ENCODE measurements at places on chromosomes 6 and 20.

- DNase-seq = no peak
Measured at GRCh38 chr6:84498905-84499304, 265.5 kb downstream of the TBX18 start.

- no peak for DNase-seq
Measured at GRCh38 chr20:33267701-33268100, 15.3 kb upstream of the BPIFB1 start.

DNA sequence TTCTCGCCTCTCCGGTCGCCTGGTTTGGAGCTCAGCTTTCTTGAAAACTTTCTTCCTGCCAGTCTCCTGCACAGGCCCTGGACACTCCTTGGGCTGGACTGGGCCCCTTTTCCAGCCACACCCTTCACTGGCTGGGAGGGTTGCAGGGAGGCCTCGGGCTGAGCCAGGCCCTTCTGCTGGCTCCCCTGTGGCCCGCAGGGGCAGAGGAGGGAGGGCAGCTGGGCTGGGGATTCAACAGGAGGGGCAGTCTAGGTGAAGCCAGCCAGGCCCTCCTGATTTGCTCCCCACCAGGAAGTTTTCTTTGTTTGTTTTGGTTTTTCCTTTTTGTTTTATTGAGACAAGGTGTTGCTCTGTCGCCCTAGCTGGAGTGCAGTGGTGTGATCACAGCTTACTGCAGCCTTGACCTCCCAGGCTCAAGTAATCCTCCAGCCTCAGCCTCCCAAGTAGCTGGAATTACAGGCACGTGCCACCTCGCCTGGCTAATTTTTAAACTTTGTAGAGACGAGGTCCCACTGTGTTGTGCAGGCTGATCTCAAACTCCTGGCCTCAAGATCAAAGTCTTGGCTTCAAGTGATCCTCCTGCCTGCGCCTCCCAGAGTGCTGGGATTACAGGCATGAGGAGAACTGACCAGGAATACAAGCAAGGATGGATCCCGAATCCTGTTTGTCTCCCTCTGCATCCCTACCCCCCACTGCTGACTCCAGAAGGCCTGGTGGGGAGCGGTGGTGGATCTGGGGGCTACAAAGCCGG is 23.5 kb upstream of the CDH22 start:
- DNase-seq = no peak

DNA sequence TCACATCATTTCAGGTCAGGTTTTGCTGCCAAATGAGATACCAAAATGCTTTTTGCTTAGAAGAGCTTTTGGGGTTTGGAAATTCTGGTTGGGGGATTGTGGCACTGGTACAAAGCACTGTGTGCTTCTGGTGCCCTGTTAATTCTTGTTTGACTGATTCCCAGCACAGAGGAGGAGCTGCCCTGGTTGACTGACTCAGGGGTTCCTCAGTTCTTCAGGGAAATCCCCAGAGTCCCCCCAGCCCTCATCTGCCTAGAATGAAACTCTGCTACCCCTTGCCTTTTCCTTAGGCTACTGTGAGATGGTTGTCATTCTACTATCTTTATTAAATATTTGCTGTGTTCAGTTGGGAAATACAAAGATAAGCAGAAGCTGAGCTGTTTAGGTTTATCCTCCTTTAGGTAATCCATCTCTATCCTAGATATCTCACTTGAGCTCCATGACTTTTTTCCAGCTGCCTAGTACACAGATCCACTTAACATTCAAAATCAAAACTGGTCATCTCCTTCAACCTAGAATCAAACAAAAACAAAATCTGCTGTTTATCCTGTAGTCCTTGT is 24.9 kb upstream of the TSPYL1 start:
- DNase-seq = no peak

- DNase-seq = peak; percentile 76
Measured at GRCh38 chr6:19668710-19669109, 168.5 kb upstream of the ID4 start.

GRCh38 chr20:49372095-49372734 is 94.4 kb upstream of the ZNFX1 start:
- no peak for DNase-seq

DNA sequence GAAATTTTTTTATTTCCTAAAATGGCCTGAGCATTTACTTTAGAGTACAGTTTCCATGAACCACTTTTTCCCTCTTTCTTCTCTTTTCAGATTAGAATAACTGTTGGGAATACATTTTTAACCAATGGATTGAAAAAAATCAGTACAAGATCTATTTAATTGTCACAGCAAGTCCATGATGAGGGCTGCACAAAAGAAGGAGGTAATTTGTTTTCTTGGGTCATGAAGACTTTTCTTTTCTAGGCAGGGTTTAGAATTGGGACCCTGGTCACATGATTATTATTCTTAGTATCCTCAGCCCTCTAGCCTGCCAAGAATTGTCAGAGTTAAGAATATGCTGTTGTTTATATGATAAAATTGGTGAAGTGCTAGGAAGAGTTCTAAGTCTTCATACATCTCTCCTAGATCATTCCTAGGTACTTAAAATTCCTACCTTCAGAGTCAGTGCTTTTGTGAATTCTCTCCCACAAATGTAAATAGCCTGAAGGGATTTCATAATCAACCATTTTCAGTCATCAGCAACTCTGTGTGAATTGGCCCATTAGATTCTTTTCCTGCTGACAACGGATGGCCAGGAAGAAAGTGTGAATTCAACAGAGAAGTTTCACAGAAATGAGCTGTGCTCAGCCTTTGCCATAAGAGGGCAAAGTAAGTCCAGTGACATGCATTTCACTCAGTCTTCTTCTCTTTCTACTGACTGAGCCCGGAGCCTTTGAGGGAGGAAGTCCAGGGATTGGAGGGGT is 32.4 kb upstream of the TPBG start:
- DNase-seq = peak; percentile 50

- no peak for DNase-seq
Measured at GRCh38 chr20:39861381-39861780, 827.7 kb downstream of the MAFB start.

DNA sequence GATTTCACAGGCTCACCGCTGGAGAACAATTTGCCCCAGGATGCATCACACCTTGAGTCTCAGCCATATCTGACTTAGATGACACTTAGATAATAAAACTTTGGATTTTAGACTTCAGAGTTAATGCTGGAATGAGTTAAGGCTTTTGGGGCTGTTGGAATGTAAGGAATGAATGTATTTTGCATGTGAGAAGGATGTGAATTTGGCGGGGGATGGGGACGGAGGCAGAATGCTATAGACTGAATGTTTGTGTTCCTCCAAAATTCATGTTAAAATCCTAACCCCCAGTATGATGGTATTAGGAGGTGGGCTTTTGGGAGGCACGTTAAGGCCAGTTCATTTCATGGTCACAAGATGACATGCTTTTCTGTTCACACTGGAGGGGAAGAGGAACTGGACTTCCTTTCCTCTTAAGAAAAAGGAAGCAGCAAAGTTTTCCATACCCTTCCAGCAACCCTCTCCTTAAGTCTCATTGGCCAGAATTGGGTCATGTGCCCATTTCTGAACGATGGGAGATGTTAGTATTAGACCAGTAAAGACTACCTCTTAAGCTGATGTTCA is 5.8 kb upstream of the SRXN1 start:
- peak; percentile 49 for DNase-seq

- DNase-seq = no peak
Measured at GRCh38 chr6:106727480-106728149, 98.2 kb downstream of the QRSL1 start.

DNA sequence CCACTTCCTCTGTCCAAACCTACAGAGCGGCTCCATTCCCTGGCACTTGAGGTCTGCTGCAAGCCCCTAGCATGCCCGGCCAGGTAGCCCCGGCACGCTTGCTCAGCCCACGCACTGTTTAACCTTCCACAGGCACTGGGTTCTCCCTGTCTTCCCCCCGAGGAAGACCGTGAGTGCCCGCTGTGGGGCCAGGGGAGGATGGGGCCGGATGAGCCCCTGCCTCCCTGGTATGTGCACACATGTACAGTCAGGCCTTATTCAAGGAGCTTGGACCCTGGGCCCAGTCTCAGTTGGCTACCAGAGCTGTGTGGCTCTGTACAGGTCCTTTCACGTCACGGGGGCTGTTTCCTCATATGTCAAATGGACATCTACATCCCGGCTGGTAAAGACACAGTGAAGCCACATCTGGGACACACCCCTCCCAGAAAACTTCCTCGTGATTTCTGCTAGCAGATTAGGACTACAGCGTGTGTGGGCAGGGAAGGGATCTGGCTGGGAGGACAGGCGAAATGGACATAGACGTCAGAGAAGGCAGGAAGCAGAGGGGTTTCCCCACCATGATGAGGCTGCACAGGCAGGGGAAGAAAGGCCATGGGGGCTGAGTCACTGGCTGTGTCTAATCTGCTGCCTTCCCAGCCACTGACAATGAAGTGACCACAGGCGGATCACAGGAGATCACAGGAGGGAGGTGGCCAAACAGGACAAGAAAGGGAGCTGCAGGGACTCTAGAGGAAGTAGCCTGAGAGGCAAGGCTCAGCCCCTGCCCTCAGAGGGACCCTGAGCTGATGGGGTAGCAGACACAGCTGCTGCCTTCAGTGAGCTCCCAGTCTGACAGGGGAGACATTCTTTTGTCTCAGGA is 62.9 kb downstream of the MRPL14 start:
- peak; percentile 96 for DNase-seq

DNA sequence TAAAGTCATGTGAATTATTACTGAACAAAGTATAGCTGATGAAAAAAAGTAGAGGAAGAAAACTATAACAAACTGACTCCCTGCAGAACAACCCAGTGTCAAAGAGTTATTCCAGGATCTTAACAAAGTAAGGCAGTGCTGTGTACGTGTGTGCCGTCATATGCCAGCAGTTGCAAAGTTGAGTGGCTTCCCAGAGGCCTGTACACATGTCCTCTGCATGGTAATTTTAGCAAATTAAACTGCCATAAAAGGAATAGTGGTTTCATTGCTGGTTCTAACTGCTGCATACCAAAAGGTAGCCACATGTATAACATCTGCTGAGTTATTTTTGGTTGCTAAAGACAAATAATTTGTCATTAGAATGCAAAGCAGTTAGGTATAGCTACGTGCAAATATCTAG is 44.8 kb downstream of the RIPOR2 start:
- DNase-seq = peak; percentile 15

GRCh38 chr6:110626442-110626841 is 150.0 kb upstream of the SLC22A16 start:
- DNase-seq = no peak

DNA sequence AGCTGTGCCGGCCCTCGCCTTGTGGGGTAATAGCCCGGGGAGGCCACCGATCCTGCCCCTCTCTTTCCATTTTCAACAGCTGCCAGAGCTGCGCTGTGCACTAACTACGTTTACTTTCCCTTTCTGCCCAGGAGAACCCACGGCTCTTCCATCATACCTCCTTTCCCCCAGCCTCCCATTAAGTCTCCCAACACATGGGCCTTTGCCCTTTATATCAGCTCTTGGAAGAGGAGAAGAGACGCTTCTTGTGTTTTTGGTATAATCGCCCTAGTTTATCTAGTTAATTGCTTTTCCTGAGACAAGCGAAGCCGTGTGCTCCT is 637 bp downstream of the UBR2 start:
- DNase-seq = no peak

- no peak for DNase-seq
Measured at GRCh38 chr6:92166666-92167065, 1252.7 kb downstream of the EPHA7 start.

GRCh38 chr6:73893696-73894095 is 197.7 kb downstream of the CD109 start:
- no peak for DNase-seq

GRCh38 chr6:91751526-91751925 is 1164.7 kb upstream of the MAP3K7 start:
- no peak for DNase-seq

- DNase-seq = peak; percentile 21
Measured at GRCh38 chr6:127690092-127690491, 113.1 kb downstream of the C6orf58 start.

DNA sequence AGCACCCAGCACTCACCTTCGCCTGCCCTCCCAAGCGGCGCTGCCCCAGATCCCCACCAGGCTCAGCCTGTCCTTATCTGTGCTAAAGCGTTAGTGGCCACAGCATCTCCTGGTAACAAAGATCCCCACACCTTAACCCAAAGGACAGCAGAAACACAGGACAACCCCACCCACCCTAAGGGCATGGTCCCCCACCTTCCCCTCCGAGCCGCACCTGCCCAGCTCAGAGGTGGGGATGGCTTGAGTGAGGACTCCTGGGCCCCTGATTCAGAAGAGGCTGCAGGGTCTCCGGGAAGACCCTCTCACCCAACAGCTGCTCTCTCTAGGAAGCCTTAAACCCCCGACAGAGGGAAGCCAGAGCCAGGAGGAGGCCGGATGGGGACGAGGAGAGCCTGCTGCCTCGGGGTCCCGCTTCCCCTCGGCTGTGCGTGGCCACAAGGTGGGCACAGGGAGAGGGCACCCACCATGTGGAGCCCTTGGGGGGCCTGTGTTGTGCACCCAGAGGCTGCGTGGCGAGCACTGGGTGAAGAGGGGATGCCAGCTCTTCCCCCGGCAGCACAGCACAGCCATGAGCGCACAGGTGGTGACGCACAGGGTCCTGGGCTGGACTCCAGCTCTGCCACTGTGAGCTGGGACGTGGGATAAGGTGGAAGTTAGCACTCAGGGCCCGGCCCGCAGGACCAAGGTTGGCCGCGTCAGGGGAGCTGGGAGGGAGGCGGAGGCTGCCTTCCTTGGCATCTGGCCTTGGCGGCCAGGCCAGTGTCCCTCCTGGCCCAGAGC is 31.9 kb upstream of the MRGBP start:
- DNase-seq = no peak

DNA sequence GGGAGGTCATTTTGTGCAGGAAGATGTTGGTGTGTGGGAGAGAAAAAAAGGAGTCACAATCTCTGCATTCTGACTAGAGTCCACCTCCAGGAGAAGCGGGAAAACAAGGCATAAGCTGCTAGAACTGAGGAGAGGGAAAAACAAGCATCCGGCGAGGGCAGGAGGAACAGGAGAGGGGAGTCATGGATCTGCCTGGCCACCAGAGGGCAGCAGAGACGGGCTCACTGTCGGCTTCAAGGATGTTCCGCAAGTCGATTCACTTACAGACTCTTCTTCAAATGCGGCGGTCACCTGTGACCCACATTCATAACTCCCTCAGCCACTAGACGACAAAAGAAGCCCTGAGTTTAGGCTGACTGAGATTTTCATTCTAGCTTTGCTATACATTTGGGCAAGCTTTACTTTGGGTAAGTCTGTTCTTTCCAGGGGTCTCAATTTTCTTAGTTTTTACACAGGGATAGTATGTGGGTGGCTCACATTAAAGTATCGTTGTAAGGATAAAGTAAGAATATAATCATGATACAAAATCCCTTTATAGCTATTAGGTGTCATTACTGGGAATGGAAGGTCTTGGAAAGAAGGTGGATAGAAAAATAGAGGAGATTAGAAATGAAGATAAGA is 6.6 kb upstream of the BTNL2 start:
- DNase-seq = peak; percentile 59

DNA sequence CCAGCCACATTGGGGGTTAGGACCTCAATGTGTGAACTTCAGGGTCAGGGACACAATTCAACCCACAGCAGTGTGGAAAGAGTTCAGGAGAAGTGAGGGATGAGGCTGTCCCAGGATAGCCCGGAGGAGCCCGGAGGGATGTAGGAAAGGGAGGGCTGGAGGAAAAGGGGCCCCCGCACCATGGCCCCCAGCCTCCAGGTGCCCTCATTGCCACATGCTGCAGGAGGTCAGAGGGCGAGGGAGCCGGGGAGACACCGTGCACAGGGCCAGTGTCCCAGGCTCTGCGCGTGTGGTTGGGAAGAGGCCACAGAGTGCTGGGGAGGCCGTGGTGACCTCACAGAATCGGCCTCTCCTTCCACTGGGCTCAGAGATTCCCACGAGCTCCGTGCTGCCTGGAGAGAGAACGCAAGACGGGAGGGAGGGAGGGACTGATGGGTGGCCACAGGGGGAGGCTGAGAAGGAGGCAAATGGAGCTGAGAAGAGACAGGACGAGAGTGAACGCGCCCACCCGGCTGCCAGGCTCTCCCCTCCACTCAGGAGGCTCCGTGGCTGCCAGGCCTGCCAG is 215.1 kb downstream of the DLL1 start:
- no peak for DNase-seq

- DNase-seq = no peak
Measured at GRCh38 chr6:26502165-26502564, 2.1 kb downstream of the BTN1A1 start.
